ENCODE measurements at places on chromosomes 12 and 14. TPM values are rescaled to one million over a fixed set of nuclear protein-coding genes. Genes with fewer than 3 reads are reported as not detected.

DNA sequence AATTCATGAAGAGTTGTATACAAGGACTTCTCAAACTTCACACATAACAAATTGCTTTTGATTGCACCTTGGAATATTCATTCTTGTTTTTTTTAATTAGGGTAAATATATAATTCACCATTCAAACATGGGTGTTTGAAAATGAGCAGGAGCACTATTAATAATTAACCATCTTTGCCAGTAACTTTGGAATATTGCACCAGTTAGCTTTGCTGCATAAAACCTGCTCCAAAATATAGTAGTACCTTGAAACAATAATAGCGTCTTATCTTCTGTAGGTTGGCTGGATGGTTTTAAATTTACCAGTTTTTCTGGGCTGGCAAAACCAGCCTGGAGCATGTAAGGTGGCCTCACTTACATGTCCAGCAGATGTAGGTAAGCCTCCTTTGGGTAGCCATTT, 1112.4 kb downstream of the TRHDE start:
- DNase-seq: no peak
- no peaks in the 10 kb centered on the region for H3K36me3 ChIP-seq
- no peak overlapping the region for H3K27ac ChIP-seq
- H3K27me3 ChIP-seq: no peaks in the 10 kb centered on the region
- no peaks in the 10 kb centered on the region for H3K4me1 ChIP-seq
- H3K4me3 ChIP-seq: no peak overlapping the region

- no peak overlapping the region for H3K27ac ChIP-seq
- no peaks in the 10 kb centered on the region for H3K36me3 ChIP-seq
These were observed 166.9 kb downstream of the BRMS1L start for GRCh38 chr14:35992816-35993683.

Gene PAPLN
- total RNA-seq: 182 TPM

Gene ACSS3
- total RNA-seq: 106 TPM

Gene APOF
- not detected for total RNA-seq

Gene FLRT2
- 58.6 TPM for total RNA-seq

DNA sequence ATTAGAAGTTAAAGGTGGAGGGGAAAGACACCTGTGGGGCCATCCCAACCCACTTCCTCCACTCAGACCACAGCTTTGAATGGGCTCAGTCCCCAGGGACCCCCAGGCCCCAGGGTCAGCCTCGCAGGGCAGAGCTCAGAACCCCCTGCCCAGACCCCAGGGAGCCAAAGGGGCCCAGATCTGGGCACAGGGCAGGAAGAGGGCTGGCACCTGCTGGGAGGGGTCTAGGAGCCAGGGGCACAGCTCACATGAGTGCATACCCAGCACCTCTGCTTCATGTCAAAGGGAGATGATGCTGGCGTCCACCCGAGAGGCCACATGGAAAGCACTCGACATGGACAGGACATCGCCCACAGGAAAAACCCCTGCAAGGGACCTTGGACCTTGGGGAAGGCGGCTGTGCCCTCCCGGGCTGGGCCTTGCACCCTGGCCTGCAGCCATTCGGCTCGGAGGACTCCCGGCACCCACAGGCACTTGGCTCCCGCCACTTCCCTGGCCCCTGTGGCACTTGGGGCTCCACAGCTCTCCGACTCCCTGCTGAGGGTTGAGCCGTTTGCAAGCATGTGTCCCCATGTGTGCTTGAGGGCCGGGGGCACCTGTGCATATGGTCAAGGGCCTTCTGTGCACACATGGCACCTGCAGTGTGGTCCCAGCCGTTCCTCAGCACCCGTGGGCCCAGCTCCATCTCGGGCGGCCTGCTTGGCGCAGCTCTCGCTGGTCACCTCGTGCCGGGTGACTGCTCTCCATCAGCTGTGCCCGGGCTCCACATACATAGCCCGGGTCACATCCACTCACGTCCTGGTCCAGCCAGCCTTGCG, 7.8 kb upstream of the AMN start:
- H3K27me3 ChIP-seq: no peaks in the 10 kb centered on the region
- H3K4me3 ChIP-seq: no peak overlapping the region

GRCh38 chr12:26126340-26127284, 1.8 kb upstream of the BHLHE41 start:
- H3K4me1 ChIP-seq: peaks cover 27% of the 10 kb centered on the region
- peak overlapping the region; percentile 63 for H3K4me3 ChIP-seq
- H3K27ac ChIP-seq: peak overlapping the region; percentile 97
- H3K27me3 ChIP-seq: no peaks in the 10 kb centered on the region

Gene CLEC6A
- total RNA-seq: not detected

GRCh38 chr12:60577607-60578006, 981.8 kb downstream of the SLC16A7 start:
- no peaks in the 10 kb centered on the region for H3K27me3 ChIP-seq
- no peaks in the 10 kb centered on the region for H3K4me1 ChIP-seq
- DNase-seq: no peak
- no peaks in the 10 kb centered on the region for H3K36me3 ChIP-seq
- no peak overlapping the region for H3K27ac ChIP-seq

Gene LRP1-AS
- not detected for total RNA-seq

DNA sequence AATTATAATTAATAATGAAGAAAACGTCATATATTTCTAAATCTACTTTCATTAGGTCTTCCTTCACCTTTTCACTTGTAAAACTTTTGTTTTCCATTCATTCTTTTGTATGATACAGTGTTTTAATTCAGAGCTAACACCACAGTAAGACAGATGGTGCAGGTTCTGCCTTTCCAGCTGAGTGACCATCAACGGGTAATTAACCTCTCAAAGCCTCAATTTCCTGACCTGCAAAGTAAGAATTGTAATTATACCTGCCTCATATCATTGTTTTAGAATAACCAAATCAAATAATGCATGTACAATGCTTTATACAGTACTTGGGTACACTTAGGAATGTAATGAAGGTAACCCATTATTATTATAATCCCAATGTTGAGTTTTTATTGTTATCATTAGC, 157.6 kb downstream of the FOXA1 start:
- no peak for DNase-seq
- no peaks in the 10 kb centered on the region for H3K4me1 ChIP-seq
- H3K4me3 ChIP-seq: no peak overlapping the region
- no peaks in the 10 kb centered on the region for H3K36me3 ChIP-seq
- H3K27me3 ChIP-seq: no peaks in the 10 kb centered on the region

DNA sequence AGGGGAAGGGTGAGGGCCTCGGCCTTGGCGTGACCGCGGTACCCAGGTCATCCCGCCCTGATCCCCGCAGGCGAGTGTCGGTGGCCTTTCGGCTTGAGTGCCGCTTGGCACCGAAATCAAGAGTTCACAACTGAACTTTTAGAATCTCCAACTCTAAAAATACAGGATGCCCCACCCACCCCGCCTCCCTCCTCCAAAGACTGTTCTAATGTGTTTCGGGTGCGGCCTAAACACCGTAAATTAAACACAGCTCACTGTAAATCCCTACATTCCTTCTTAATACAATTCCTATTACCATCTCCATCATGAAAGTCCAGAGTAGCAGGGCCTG, 11.4 kb downstream of the SCNN1A start:
- DNase-seq: peak; percentile 50
- H3K27me3 ChIP-seq: no peaks in the 10 kb centered on the region
- H3K4me3 ChIP-seq: peak overlapping the region; percentile 61
- no peaks in the 10 kb centered on the region for H3K36me3 ChIP-seq
- H3K27ac ChIP-seq: peak overlapping the region; percentile 91

GRCh38 chr12:120962532-120963020, 15.8 kb upstream of the HNF1A start:
- DNase-seq: no peak
- no peak overlapping the region for H3K27ac ChIP-seq
- no peaks in the 10 kb centered on the region for H3K4me1 ChIP-seq
- no peaks in the 10 kb centered on the region for H3K36me3 ChIP-seq
- no peak overlapping the region for H3K4me3 ChIP-seq
- H3K27me3 ChIP-seq: no peaks in the 10 kb centered on the region

All from tibial nerve (tissue), 4 donors.